Central memory CD8-positive, alpha-beta T cell (primary cell): ENCODE measurements at places on chromosomes 2 and 18.

GRCh38 chr2:13001408-13001807 lies 284.7 kb downstream of the TRIB2 start:
- DNase-seq, result no peak

- DNase-seq, result no peak
Measured at GRCh38 chr2:101200676-101201075, 49.5 kb upstream of the TBC1D8 start.

DNA sequence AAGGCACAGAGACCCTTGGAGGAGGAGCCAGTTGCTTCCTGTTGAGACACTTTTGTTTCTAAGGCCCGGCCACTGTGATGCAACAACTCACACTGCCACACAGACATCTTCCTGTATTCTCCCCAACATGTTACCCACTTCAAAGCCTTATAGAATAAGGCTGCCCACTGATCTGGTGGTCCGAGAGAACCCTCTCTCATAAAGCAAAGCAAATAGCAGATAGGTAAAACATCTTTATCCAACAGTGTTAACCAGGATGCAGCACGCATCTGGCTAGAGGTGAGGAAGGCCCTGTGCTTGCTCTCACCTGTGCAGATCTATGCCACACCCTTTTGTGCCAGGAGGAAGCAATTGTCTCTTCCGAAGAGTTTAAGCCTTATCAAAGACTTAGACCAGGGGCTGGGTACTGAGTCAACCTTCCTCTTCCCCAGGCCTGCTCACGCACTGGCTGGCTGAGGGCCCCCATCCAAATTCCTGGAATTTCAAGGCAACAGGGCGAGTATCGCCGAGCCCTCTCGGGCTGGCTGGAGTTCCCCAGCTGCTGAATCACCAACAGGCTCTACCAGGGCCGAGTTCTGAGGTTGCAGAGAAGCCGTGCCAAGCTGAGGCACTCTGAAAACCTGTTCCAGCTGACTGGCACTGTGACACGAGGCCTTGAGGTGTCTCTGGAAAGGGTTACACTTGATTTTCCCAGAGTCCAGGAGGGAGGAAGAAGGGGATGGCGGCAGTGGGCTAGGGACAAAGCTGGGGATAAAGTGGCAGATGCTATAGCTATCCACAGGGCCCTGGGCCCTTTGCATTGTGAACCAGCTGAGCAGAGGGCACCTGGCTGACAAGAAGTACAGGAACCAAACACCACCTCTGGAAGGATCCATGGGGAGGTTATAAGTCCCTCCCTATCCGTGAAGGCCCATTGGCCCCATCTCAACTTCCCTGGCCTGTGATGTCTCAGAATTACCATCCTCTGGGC lies 29.3 kb downstream of the TGFA start:
- peak; percentile 43 for DNase-seq

DNA sequence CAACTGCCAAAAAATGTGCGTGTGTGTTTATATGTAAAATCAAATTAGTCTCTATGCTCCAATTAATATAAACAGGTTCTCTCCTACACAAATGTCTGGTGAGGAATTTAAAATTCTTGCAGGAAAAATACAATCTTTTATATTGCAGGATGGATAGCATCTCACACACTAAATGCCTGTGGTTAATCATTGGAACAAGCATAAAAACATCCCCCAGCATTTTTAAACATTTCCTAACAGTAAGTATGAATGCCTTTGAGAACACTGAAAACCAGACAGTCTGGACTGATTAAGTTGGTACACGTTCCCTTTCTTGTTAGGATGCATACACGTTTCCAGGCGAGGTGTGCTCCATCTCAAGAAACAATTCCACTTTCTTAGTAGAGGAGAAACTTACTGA lies 29.9 kb upstream of the PDE1A start:
- no peak for DNase-seq

DNA sequence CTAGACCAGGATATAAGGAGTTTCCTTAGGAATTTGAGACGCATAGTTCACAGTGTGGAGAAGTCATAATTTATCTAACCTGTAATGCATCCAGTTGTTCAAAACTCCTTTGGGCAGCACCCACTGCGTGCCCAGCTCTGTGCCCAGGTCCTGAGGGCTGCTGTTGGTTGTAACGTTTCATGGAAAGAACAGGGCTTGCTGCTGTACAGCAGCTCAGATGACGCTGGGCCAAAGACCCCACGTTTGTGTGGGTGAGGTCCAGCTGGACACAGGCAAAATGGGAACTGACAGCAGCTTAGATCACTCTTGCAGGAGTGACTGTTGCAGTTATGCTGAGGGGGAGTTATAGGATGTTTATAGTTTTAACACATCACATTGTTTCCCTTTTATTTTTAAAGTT lies 30.0 kb upstream of the HS6ST1 start:
- DNase-seq, result no peak

- DNase-seq, result no peak
Measured at GRCh38 chr18:46199515-46200147, 95.4 kb downstream of the HAUS1 start.

DNA sequence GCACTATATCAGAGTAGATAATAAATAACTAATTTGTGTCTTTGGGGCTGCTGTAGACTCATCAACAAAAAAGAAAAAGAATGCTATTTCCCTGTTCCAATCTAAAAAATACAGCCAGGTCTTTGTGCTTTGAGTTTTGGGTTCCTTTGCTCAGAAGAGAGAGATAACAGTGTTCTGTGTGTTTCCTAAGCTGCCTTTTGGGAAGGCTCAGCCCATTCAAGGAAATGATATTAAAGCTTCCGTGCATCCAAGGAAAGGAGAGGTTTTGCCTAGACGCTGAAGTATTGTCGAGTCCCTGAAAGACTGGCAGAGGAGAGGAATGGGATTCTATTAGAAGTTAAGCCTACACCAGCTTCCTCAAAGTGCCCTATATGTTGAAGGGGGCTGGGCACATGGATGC lies 25.8 kb upstream of the LRP2 start:
- no peak for DNase-seq

GRCh38 chr2:2714408-2714807 lies 383.3 kb upstream of the MYT1L start:
- DNase-seq, result no peak

DNA sequence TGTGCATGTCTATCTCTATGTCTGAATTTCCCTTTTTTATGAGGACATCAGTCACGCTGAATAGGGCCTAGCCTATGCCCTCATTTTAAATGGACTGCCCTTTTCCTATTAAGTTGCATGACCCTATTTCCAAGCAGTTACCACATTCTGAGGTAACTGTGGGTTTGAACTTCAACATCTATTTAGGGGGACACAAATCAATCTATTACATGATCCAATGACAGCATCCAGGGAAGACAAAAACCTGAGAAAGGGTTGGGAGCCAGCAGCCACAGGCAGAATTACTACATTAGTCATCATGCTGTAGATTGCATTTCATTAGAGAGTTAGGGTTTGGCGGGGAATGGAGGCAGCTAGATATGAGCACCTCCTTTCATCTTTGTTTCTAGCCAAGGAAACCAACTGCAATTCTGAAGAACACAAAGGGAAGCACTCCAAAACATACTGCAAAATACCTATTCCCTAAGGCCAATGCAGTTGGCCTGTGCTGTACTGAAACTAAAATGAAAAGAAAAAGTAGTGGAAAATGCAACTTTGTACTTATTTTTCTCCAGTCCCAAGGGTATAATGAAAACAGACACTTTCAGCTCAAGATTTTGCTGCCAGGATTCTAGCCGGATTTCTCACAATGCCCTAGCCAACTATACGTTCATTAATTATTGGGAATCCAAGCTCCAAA lies 40.4 kb upstream of the C1D start:
- DNase-seq, result no peak

DNA sequence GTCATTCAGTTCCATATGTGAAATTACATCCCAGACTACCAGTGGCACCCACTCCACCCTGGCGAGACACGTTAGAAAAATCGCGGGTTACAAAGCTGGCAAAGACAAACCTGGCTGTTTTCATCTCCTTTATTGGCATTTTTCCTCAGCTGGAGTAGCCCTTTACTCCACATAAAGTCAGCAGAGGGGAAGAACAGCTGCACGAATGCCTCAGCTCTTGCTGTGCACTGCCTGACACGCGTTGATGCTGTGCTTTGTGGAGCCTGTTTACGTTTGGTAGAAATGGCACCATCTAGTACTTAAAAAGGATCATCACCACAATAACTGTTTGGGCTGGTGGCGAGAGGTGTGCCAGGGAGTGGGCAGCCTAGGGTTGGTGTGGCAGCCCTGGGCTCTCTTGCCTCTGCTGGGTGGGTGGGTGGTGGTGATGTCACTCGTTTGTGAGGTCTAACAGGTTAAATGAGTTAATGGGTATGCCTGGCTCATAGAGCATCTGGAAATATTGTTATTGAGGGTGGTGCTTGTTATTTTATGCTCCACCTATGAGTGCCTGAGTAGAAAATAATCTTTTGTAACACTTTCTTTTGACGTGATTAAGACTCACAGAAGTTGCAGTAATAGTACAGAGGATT lies 16.4 kb downstream of the FARP2 start:
- DNase-seq, result no peak

DNA sequence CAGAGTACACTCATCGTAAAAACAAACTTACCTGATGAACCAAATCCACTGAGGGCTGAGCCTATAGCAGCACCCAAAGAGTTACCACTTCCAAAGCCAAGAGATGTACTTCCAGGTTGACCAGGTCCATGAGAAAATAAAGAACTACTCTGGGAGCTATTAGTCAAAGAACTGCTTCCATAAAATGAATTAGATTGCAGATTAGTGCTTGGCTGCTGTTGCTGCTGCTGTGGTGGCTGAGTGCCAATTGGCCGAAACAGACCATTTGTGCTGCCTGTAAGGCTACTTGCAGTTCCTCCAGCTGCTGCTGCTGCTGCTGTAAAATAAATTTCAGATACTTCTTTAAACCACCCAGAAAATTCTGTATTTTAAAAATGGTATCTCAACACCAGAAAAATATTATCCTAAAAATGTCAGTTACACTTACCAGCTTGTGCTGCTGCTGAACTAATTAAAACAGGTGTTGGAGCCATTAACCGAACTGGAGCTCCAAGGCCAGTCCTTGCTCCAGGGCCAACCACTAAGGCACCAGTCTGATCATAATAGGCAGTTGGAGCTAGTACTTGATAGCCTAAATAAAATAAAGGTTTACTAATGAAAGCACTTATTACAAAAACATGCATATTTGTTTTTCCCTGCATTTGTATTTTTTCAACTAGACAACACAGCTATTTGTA lies 58.1 kb upstream of the SDC1 start:
- no peak for DNase-seq

- no peak for DNase-seq
Measured at GRCh38 chr2:204550751-204551511, 5.7 kb downstream of the PARD3B start.

GRCh38 chr18:22320771-22321170 lies 96.9 kb downstream of the CTAGE1 start:
- DNase-seq, result no peak

- DNase-seq, result no peak
Measured at GRCh38 chr2:176139661-176140512, 10.4 kb downstream of the HOXD8 start.

DNA sequence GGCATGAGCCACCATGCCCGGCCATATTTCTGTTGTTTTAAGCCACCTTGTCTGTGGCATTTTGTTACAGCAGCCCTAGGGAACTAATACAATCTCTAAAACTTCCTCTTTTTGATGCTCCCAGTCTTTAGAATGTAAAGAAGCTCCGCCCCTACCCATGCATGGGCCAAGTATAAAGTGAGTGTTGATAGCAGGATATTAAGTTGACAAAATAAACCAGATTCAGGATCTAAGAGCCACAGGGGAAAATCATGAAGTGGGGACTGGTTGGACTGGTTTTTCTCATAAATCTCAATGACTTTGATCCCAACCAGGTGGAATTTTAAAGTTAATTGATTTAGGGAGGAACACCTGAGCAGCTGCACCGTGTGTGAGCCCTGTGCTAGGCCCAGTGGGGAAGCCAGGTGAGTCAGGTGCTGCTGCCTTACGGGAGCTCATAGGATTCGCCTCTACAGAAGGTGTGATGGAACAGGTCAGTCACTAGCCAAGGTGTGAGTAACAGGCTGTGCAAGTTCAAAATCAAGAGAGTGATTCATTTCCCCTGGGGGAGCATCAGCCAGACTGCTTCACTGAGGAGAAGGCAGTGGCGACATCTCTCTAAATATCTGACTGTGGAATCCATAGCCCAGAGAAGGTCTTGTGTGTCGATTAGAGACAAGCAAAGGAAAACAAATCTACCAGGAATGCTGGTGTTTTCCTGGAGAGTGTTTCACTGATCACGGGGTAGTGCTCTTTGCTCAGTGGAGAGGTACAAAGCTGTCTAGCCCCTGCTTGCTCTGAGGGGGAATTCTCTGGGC lies 63.0 kb upstream of the MSH2 start:
- DNase-seq, result no peak

DNA sequence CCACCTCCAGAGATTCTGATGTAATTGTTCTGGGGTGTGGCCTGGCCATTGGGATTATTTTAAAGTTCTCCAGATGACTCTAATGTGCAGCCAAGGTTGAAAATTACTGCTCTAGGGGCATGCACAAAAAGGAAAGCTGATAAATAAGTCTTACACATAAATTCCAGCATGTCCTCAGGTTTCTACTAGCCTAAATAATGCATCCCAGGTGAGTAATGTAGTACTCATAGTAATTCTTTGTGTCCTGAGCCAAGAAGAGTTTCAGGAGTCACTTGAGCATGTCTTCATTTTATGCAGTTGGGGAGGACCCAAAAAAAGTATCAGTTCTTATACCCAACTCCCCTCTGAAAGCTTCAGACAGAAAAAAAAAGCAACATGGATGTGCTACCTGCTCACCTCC lies 130.1 kb upstream of the SP5 start:
- DNase-seq, result no peak

DNA sequence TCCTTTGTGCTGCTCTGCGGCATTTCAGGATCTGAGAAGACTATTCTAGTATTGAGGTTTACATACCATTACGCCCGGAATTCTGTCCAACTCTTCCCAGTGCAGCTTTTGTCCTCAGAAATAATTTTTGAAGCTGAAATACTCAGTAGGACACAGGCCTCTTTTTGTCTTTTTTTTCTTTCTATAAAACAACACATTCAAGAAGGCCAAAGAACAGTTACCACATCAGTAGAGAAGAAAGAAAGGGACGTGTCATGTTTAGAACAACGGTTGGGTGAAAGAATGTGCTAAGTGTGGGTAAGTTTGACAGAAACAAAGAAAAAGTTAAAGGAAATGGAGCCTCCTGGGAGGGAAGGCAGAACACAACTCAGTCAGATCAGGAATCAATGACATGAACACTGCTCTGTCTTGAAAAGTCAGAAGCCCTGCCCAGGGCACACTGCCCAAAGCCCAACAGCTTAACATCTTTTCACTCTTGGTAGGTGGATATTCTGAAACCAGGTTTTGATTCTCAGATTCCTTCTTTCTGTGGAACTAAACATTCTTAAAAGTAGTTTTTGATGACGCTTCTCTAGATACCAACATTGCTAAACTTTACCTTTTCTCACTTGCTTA lies 198.6 kb upstream of the CWC22 start:
- DNase-seq, result no peak

GRCh38 chr2:34747643-34748042 lies 1148.5 kb upstream of the FAM98A start:
- DNase-seq, result no peak

DNA sequence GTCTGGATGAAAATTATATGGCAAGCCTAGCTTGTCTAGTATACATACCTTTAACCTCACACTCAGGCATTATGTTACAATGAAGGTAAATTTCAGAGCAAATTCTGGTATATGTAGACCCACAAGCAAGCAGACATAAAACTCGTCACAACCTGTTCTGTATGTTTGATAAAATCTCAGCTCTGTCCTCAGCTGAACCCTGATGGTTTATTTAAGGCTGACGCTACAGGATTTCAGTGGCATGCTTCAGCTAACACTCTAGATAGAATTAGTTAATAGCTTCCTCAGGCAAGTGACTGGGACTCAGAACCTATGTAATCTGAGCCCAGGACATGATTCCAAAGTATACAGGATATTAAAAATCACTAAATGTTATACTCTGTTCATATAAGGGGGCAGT lies 68.2 kb upstream of the MC2R start:
- no peak for DNase-seq
